ENCODE measurements at places on chromosomes 5 and 9.

DNA sequence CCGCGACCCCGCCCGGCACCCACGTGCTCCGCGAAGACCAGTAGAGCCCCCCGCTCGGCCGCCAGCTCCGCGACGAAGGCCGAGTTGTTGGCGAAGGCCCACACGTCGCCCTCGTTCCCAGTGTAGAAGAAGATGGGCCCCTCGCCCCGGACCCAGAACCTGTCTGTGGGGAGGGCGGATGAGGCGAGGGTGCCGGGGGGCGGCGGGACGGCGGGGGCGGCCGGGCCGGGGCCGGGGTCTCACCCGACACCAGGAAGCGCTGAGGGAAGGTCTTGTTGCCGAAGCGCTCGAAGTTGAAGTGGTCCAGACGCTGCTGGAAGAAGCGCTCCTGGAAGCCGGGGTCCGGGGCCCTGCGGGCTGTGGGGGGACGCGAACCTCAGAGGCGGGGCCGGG, 317 bp downstream of the DPP7 start:
- DNase-seq, result no peak

GRCh38 chr9:124797343-124798103, 20.6 kb downstream of the OLFML2A start:
- no peak for DNase-seq

DNA sequence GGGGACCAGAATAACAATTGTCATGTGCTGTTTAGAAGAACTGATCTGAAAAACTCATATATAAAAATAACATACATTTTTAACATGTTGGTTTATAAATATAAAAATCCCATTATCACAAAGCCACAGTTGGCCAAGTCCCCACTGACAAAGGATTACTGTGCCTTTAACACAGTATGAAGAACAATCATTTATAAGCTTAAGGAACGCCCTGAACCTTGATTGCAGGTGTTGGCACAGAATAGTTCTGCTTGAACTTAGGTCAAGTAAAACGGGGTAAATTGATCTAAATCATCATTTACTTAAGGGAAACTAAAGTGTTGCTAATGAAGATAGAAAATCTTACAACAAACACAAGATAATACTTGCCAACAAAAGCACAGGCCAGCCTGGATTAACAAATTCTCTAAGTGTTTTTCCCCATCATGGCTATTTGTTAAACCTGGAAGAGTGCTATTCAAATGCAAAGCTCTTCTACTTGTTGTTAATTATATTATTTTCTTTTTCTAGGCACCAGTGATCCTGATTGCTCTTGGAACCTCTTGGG, 46.1 kb downstream of the ASTN2 start:
- no peak for DNase-seq

DNA sequence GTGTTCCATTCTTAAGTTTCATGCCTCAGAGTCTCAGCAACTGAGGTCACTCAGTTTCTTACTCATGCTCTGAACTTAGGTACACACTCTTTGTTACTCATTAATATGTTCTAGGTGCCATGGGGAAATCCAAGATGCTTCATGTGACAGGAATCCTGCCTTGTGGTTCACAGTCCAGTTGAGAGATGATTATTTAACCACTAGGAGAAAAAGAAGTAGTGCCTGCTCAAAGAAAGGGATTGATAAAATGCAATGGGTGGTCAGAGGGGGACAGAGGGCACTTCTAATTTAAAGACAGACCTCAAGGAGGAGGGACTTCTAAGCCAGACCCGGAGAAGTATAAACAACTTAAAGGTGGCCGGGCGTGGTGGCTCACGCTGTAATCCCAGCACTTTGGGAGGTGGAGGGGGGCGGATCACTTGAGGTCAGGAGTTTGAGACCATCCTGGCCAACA, 69.0 kb downstream of the UGCG start:
- peak; percentile 99 for DNase-seq

- DNase-seq, result peak; percentile 88
Measured at GRCh38 chr9:124527781-124528180, 20.6 kb upstream of the NR5A1 start.

DNA sequence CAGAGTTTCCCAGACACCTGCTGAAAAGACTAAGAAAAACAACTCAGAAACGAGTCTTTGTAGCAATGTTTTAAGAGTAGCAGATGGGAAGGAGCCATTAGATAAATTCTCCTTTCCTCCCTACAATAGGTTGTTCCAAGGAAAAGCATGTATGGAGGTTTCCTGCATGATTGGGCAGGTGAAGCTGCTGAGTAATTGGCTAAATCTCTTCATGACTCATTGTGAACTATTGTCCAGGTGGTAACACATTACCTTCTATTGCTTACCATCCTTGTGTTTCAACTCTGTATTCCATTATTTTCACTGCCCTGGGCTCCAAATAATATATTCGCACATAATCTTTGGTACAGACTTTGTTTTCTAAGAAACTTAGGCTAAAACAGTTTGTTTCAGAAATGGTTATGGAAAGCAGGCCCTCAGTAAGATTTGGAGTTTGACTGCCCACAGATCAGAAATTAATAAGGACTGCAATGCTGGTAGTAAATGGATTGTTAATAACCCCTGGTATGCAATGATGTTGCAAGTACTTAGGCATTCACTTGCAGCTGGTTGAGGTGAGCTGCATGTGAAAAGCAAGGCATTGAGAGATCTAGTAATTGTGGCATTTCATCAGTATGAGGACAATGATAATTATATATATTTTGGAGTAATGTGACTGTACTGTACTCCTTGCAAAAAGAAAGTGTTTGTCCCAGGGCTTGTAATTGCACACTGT, 281.4 kb upstream of the VLDLR start:
- no peak for DNase-seq

DNA sequence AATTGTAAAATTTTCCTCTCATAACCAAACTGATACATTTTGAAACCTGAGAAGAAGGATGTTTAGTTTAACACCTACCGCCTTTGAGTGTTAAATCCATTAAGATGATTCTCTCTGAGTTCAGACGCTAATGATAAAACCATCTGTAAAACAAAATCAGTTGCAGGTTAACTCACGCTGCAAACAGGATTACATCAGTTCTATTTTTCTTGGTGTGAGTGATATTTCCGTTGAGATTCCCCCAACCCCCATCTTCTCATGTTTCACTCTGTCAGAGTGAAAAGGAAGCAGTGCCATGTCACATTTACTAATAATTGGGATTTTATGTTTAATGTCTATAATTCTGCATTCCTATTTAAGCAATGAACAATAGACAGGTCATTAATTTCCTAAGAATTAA, 146.5 kb downstream of the FANCC start:
- DNase-seq, result peak; percentile 67

- DNase-seq, result no peak
Measured at GRCh38 chr5:133928587-133929393, 39.6 kb downstream of the C5orf15 start.

- DNase-seq, result no peak
Measured at GRCh38 chr9:132591751-132592314, 9.4 kb downstream of the BARHL1 start.

DNA sequence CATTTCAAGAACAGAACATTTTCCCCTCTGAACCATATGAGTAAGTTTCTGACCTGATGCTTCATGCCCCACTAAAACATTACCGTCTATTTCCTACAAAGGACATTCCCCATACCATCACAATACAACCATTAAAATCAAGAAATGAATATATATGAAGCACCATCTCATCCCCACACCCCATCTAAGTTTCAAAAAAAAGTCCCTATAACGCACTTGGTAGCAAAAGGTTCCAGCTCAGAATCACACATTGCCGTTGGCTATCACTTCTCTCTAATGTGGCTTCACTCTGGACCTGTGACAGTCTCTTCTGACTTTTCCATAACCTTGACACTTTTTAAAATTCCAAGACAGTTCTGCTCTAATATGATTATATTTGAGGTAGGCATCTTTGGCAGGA, 5.9 kb downstream of the EMB start:
- DNase-seq, result no peak

DNA sequence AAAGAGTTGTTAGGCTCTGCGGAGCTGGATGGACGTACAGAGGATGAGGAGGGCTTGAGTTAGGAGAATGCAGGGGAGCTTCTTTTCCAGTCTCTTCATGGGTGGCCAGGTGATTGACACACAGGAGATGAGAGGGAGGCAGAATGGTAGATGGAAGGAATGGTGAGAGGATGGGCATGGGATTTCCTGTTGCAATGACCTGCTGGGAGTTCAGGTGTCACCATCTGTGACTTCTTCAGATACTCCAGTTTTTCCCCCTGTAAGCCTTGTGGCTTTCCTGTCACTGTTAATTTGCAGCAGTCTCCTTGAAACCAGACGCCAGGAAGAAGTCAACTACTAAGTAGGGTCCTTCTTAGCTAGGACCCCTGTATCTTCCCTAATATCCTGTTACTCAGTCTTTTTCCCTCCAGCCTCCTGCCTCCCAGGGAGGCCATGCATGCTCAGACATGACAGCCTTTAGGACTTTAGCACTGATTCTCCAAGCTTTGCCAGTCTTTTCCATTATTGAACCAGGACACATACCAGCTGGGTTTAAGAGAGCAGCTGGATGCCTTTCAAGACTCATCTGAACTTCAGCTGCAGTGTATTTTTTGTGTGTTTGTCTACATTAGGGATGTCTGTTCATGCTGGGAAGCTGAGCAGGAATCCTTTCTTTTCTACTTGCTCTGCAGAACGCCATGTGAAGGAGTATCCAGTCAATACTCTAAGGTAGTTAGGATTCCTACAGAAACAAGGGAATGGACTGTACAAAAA, 67.2 kb upstream of the CD180 start:
- DNase-seq, result no peak

DNA sequence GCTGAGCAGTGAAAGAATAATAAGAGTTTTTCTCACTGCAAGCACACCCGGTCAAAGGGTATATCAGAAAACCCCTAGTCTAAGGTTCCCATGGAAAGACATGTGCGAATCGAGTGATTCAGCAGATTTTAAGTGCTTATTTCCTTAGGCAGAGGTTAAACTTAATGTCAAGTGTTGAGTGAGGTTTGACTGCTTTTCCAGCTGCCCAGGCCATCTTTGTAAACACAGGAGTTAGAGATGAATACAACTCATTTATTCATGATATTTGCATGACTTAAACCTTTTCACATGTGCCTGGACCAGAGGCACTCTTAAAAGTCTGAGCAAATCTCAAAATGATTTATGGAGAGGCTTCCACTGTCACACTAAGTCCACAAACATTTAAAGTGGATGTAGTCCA, 137.8 kb upstream of the RGMB start:
- DNase-seq, result peak; percentile 67

DNA sequence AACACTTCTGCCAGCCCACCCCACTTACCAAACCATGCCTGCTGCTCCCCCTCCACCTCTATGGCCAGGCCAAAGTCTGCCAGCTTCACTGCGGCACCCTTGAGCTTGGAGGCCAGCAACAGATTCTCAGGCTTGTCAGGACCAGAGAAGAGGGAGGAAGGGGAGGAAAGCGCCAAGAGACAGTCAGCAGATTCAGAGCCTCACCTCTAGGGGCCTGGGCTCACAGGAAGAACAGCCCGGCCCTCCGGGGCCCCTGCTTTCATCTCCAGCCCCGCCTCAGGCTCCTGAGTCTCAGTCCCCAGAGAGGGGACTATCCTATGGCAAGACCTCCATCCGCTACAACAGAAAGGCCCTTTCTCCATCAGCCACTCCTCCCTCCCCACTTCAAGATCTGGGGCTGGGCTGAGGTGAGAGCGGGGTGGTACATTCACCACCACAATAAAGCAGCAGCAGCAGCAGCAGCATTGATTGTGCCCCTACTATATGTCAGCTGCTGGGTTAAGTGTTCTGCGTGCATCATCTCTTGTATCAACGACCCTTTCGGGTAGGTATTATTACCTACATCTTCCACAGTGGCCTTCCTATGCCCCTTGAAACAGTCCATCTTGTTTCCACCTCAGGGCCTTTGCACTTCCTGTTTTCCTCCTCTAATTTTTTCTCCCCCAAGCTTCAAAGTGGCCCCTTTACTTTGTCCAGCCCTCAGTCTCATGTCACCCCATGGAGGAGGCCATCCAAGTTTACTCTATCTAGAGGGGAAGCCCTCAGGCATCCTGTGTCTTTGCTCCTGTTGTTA, 36.0 kb downstream of the CAMK2A start:
- DNase-seq, result no peak

- no peak for DNase-seq
Measured at GRCh38 chr5:145429170-145429569, 406.0 kb downstream of the PRELID2 start.

DNA sequence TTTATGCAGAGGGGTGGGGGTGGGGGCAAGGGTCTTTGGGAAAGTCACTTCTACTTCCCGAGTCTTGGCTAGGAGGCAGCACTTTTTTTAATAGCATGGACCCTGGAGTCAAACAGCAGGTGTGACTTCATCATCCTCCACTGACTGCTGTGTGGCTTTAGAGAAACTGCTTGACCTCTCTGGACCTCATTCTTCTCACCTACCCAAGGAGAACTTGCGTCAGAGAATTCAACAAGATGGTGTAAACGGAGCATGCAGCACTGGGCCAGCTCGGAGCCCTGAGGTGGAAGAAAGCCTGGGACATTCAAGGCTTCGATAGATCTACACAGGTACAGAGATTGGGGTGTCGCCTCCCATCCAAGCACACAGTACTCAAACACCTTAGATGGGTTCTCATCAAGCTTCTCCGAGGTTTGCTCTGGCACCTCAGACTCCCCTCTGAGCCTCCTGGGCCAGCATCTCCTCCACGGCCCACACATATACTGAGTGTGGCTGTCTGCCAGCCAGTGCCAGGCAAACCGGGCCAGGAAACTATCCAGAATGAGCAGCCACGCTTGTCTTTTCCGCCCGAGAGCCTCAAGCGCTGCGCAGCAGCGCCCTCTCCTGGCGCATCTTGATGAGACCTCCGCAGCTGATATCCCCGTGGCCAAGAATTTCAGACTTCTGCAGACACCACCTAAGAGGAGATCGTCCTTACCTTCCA, 4.6 kb upstream of the SLC25A48 start:
- peak; percentile 53 for DNase-seq

DNA sequence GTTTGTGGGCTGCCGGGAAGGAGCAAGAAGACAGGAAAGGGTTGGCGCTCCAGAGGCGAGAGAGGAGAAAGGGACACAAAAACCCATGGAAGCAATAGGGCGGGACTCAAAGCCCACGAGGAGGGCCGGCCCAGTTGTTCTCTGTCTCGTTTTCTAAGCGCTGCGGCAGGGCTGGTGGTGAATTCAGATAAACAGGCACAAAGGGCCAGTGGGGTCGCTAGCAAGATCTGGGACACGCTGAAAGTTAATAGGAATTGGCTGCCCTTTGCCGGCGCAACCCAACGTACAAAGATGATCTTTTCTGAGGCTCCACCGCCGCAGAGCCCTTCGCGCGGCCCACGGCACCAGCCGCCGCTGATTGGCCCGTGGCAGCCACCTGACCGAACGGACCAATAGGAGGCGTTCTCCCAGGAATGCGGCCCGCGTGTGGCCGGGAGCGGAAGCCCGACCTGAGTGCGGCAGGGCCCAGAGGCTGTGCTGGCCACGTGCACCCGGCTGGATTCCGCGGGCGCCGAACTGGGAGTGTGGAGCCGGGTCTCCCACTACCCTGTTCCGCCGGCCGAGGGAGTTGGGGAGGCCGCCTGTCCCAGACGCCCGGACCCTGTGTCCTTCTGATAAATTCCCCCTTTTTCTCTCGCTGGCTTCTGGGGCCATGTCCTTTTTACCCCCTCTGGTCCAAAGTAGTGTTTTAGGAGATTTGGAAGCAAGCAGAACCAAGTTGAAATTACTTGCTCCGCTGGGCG, 16.8 kb upstream of the NSD1 start:
- no peak for DNase-seq

Measured in M059J (cell line).